ENCODE measurements at places on chromosomes 1 and 21.

GRCh38 chr1:91412371-91412770, 7.7 kb upstream of the HFM1 start:
- no peak for DNase-seq

GRCh38 chr1:109484519-109484975, 842 bp downstream of the ATXN7L2 start:
- no peak for DNase-seq

DNA sequence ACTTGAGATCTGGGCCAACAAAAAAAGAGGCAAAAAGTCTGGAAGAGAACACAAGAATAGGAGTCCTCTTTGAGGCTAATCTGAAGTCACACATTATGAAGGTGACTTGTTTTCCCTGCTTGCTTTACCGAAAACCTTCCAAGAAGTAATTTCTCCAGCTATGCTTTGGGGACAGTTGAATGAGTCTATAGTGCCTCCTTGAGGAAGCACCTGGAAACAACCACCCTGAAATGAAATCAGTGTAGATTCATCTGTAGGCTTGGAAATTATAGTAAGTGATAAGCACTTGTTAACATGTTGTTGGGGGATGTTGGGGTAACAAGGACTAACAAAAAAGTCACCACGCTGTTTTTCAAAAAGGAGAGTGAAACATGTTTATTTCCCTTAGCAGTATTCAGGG, 23.4 kb upstream of the RPTN start:
- DNase-seq = no peak

- DNase-seq = no peak
Measured at GRCh38 chr1:88662723-88663122, 21.4 kb upstream of the PKN2 start.

- DNase-seq = no peak
Measured at GRCh38 chr1:231170875-231171274, 9.0 kb downstream of the TRIM67 start.

DNA sequence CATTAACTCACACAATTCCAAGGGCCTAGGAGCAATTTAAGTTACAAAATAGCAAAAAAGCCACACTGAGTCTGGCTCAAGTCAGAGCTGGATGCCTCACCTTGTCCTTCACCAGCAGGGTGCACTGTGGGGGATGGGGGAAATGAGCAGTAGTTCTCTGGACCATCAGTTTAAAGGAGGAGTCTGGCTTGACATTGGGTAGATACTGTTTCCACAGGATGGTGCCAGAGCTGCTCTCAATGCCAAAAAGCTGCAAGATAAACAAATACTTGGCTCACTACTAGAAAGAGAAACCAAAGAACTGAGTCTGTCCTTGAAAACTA, 18.8 kb downstream of the EMC1 start:
- DNase-seq = no peak

- peak; percentile 84 for DNase-seq
Measured at GRCh38 chr1:22739648-22740385, 29.2 kb downstream of the EPHB2 start.

GRCh38 chr1:103230061-103230460, 121.7 kb upstream of the COL11A1 start:
- DNase-seq = no peak

DNA sequence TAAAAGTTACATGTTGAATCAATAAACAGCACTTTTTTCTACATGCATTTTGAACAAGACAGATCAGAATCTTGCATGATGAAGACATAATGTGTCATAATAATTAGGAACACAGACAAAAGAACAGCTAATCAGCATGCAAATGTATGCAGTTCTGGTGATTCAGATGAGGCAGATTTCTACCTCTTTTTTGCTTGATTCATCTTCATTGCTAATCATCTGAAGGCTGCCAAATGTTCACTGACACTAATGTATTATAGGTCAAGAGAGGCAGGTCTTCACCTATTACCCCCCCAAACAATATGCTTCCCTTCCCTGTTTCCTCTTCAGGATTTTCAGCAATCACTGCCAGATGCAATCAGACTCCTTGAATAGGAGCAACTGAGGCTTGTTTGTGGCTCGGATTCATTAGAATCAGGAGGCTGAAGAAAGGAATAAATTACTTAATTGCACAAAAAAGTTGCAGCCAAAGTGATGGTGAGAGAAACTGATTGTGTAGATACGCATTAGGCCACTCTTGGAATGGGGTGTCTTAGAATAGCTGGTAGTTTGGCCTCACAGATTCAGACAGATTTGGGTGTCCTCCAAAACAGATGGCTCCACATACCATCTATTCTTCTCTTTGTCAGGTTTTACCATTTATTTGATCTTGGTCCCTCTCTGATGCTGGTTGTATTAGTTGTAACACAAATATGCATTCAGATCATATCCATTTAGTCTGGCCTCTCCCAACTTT, 275.4 kb downstream of the RPS6KC1 start:
- DNase-seq = peak; percentile 33

DNA sequence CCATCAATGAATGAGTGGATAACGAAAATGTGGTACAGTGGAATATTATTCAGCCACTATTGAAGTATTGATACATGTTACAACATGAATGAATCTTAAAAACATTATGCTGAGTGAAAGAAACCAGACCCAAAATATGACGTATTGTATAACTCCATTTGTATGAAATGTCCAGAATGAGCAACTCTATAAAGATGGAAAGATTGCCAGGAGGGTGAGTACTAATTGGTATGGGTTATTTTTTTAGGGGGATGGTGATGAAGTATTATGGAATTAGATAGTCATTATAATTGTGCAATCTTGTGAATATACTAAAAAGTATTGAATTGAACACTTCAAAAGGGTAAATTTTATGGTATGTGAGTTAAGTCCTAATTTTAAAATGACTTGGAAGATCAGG, 278.6 kb downstream of the SIPA1L2 start:
- no peak for DNase-seq

- no peak for DNase-seq
Measured at GRCh38 chr1:89939693-89940438, 55.0 kb upstream of the ZNF326 start.

DNA sequence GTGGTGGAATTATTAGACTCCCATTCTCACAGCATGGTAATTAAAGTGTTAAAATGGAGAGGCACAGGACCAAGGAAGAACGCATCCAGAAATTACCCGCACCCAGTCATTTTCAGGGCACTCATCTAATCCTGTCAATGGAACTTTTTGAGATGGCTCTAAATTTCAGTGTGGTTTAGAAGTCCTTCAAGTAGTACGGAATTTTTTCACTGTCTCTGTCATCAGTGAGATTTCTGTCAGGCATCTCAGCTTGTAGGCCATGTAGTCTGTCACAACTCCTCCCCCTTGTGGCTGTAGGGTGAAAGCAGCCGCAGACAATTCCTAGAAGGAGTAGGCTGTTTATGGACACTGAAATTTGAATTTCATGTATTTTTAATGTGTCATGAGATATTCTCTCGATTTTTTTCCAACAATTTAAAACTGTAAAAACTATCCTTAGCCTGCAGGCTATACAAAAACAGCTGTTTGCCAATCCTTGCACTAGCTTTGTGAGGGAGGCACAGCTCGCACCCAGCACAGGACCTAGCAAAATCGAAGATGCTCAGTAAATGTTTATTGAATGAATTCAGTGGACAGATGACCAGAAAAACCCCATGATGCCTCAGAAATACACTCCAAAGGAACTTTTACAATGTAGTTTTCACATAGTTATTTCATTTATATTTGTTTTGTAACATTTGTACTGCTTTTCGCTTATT, 6.6 kb upstream of the NUP133 start:
- DNase-seq = peak; percentile 33

GRCh38 chr1:15578921-15579682, 5.7 kb downstream of the AGMAT start:
- no peak for DNase-seq

DNA sequence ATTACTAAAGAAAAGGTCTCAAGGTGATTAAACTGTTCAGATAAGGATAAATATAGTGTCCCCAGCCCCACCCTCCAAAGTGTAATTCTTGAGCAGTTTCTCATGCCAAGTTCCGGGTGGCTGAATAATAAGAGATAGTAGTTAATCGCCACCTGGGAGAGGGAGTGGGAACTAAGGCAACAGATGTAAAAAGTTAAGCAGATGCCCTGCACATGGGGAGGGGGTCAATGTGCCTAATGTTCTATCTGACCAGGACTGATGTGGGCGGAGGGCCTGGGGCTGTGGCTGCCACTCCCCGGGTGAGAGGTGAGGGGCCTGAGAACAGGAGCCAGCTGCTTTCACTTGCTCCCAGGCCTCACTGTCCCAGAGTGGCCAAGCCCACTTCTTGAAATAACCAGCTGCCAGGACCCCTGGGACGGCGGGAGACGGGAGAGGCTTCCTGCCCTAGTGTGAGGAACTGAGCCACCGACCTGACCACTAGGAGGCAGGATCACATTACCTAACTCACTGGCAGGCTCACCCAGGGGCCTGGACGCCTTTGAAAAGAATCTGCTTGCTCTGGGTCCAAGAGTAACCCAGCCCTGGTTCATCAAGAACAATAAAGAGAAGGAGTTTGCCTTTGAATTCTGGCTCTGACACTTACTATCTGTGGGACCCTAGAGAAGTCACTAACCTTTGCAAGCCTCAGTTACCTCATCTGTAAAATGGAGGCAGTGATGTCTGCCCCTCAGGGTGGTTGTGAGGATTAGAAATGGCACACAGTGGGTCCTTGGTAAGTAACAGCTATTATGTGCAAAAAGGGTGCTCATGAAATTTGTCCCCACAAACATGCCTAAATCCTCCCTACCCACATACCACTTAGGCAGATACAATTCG, 179.2 kb downstream of the ATG4C start:
- DNase-seq = no peak

GRCh38 chr21:37550618-37551330, 184.2 kb downstream of the DYRK1A start:
- no peak for DNase-seq

GRCh38 chr21:36127250-36127904, 7.5 kb upstream of the CBR3 start:
- DNase-seq = no peak

DNA sequence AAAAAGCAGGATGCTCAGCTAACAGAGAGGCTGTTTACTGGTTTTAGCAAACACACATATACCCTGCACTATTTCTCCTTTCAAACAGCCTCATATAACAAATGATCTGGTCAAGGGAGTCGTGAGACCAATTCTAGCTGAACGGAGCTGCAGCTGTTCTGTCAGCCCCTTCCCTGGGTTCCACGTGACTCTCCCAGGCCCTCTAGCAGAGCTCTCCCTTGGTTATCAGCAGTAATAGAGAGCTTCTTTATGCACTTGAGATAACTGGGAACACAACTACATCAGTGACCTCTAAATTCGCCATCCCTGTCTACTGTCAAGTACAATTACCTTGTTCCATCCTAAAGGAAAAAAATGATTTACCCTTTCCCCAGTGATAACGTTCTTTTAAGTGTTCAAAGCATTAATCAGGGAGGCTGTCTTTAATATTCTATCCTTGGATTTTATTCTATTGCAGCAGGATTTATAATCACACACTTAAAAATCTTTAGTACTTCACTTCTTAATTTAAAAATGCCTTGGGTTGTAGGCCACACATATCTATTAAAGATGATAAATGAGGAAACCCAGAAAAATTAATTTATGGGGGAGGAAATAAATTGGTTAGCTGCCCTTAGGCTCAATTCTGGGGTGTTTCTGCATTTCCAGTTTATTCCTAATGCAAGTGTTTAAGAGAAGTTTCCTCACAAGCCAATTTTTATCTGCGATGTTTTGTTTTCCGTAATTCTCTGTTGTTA, 28.2 kb downstream of the PTGER3 start:
- no peak for DNase-seq

GRCh38 chr1:210446479-210446878, 117.8 kb downstream of the HHAT start:
- DNase-seq = no peak

GRCh38 chr21:35232545-35233176, 183.6 kb upstream of the RUNX1 start:
- DNase-seq = no peak

- no peak for DNase-seq
Measured at GRCh38 chr1:22540337-22540736, 23.0 kb upstream of the EPHA8 start.

DNA sequence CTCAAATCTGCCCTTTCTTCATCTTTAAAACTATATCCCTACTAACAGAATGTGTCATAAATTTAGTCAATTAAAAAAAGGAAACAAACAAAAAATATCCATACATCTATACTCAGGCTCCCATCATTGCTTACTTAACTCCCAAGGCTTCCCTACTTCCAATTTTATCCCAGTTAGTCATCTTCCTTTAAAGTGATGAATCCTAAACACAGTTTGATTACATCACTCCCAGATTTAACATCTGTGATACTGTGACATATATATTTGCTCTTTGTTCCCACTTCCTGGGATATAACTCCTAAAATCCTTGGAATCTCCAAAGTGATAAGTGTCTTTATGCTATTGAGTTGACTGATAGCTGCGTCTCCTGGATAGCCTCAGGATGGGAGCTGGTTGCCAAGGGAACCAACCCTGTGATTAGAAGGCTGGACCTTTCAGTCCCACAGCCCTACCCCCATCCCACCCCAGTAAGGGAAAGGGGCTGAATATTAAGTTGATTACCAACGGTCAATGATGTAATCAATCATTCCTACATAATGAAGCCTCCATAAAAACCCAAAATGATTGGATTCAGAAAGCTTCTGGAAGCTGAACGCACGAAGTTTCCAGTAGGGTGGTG, 21.6 kb downstream of the GLMN start:
- DNase-seq = peak; percentile 47

- DNase-seq = no peak
Measured at GRCh38 chr1:11594222-11594621, 60.0 kb downstream of the FBXO2 start.

DNA sequence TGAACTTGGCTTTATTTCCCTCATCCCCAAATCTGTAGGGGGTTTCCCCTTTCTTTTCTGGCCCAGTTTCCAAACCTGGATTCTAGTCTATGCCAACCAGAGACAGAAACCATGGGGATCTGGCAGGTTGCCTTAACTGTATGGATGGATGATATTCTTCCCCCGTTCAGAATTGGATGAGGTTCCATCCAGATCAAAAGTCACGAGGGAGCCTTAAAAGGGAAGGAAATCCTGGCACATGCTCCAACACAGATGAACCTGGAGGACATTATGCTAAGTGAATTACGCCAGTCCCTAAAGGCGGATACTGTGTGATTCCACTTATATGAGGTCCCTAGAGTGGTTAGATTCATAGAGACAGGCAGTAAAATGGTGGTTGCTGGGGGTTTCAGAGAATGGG, 124.4 kb downstream of the HUNK start:
- no peak for DNase-seq

DNA sequence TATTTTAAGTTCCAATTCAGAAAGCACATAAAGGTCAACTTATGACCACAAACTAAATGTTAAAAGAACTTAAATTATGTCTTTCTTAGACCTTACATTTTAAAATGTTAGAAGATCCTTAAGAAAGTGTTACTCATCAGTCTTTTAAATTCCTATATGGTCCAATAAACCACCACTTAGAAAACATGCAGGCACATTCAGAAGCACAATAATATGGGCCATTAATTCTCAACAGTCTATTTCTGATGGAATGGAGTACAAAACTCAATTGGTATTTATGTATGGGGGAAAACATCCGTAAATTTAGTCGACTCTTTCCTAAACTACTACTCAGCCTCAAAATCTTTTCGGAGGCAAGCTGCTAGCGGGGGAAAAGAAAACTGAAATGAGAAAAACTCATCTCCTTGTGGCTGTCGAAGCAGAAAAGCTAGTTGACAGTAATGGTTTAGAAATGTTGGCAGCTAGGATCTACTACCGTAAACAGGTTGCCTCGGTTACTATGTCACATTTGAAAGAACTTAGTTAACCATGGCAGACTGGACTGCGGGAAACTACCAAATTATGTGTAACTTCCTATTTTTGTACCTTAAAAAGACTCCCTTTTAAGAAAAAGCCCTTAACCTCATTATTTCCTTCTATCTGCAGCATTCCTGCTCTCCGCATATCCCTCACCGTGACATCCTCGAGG, 1.0 kb downstream of the TRMT1L start:
- no peak for DNase-seq

Measured in fibroblast of skin of left biceps (primary cell).